Heart left ventricle (tissue), 16 donors: ENCODE measurements at places on chromosomes 3 and 15.

DNA sequence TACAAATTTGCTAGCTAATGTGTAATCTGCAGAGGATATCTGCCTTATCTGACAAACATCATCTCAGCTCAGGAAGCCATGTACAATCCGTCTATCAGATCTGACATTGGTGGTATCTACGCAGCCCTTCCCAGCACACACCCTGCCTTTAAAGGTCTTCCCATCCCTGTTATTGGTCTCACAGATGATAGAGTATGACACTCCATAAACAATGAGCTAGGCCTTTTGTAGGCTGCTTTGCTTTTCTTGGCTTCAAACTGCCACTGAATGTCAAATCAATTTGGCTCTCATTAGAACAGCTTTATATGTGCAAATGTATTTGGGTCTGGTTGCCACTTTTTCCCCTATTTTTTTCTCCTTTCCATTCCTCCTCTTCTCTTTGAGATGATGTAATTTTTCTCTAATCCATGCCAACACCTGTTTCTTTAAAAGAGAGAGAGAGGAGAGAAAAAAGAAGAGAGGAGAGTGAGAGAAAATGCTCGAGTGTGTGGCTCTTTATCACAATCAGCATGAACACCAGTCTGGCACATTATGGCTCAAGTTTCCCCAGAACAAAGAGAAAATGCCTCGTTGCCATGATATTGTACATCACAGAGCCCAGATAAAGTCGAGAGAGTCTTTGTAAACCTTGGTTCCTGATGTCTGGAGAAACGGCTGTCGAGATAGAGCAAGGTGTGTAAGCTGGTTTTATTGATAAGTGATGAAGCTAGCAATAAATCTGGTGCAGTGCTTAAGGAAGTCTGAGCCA, 80.8 kb upstream of the DPH6 start:
- no peak for DNase-seq

DNA sequence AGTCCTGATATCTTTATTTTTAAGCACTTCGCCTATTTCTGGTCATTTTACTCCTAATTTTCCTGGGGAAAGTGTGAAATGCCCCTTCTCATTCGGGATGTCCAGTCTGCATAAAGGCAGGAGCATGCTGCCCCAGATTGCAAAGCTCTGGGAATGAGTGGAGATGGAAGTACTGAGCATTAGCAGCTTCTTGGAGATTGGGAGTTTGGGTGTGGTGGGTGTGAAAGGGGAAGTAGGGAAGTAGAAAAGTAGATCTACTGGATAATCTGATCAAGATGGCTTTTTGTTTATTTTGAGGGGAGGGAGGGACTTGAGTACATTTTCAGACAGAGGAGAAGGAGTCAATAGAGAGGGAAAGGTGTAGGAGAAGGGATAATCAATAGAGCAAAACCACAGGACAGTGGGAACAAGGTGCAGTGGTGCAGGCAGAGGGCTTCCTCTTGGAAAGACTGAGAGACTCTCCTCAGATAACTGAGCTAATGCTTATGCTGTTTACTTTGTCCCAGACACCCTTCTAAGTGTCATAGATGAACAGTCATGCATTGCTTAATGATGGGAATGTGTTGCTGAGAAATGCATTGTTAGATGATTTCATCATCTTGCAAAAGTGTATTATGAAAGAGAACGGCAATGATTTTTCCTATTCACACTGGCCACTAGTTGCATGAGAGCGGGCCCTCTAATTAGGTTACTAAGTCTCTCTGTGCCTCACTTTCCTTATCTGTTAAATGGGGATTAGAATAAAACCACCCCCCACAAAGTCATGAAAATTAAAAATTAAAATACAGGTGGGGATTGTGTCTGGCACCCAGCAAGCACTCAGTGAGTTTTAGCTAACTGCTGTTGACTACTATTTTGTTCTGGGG, 45.5 kb downstream of the PHLDB2 start:
- DNase-seq, result no peak

GRCh38 chr3:115418583-115418982, 204.7 kb upstream of the GAP43 start:
- DNase-seq, result no peak

DNA sequence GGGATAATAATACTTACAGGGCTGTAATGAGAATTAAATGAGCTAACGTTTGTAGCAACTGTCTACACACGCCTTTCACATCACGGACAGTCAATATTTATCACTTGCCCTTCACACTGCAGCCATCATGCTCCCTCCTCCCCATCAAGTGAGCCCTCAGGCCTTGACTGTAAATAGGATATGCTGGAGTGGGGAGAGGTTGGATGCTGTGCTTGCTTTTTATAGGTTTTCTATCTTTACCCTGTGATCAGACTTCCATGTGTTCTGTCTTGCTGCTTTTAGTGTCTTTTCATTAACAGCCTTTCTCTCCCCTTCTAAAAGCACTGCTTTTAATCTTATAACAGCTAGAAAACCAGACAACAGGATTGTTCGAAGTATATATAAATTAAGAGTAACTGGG, 12.8 kb upstream of the MAGEF1 start:
- DNase-seq, result no peak

DNA sequence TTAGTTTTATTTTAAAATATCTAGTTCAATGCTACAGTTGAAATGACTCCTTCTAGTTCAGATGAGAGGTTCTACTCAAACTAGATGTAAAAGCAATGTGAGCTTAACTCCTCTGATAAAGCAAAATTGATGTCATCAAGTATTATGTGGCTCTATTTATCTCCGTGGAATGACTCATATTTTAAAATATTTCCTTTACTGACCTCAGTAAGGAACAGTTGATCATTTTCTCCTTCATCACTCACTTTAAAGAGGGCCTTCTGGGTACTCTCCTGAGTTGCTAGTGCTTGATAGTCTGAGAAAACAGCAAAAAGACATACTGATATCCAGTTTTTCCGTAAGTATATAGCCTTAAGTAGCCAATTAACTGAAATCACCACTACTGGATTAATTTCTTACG, 1099.3 kb downstream of the ROBO2 start:
- DNase-seq, result no peak

- DNase-seq, result no peak
Observed at GRCh38 chr3:185677146-185677829, 91.2 kb downstream of the SENP2 start.

DNA sequence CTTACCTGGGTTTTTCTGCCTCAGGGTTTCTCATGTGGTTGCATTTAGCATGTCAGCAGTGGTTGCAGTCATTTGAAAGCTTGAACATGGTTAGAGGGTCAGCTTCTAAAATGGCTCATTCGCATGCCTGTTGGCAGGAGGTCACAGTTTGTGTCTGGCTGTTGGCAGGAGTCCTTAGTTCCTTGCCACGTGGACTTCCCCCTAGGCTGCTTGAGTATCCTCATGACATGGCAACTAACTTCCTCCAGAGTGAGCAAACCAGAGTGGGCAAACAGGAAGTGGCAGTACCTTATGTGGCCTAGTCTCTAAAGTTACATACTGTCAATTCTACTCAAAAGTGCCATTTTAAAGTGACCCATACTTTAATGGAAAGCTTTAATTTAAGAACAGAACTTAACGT, 3.4 kb upstream of the UNC13C start:
- no peak for DNase-seq
